ENCODE measurements at places on chromosomes 12 and 14.

- DNase-seq: peak; percentile 21
These were observed 918 bp downstream of the RNASE1 start for GRCh38 chr14:20801726-20802125.

DNA sequence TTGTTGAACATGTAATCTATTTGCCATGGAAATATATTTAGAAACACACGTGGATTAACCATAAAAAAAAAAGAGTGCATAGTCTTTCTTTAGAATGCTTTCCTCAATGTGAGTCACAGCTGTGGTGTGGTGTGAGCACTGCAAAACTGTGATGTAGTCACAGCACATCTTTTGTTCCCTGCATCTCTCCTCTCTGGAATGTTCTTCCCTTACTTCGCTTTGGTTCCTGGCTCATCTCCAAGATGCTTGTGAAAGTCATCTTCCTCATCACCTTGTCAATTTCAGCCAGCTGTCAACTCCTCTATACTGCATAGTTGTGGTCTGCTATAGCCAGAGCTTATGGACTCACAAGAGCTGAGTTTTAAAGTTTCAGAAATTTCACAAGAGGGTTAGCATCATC, 60.2 kb downstream of the STAB2 start:
- no peak for DNase-seq

DNA sequence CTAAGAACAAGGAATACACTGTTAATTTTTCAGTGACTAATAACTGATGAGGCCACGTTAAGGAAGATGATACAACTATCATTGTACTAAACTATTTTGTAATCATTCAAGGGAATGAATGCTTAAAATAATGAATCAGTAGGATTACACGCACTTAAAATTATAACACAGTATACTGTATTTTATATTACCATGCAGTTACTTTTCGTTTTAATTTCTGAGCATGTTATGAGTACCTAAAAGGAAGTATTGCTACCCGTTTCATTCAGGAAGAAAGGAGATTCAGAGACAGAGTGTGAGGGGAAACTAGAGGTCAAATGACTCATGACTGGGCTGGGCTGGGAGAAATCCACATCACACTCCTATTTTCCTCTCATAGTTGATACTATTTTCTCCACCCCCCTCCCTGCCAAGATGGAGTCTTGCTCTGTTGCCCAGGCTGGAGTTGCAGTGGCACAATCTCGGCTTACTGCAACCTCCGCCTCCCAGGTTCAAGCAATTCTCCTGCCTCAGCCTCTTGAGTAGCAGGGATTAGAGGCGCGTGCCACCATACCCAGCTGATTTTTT, 202.0 kb downstream of the PPM1H start:
- no peak for DNase-seq

- DNase-seq: no peak
These were observed 19.8 kb downstream of the SNX6 start for GRCh38 chr14:34610101-34610500.

DNA sequence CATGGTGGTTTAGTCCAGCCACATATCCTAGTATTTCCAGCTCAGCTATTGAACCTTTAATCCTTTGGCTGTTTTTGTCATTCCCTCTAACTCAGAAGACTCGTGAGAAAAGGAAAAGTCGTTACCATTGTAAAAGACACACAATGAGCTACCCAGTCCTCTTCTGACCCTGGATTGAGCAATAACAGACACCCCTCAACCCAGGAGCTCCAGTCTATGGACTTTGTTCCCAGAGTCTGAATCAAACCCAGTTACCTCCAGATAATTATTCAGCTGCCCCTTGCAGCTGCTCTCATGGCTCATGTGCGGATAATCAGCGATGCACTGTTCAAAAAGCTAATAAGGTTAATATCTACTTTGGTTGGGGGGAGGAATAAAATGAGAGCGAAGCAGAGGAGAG, 402.4 kb downstream of the BTG1 start:
- DNase-seq: no peak

GRCh38 chr12:1421091-1421846, 173.1 kb downstream of the FBXL14 start:
- no peak for DNase-seq

- DNase-seq: no peak
These were observed 53.7 kb downstream of the FBXL14 start for GRCh38 chr12:1540690-1541089.

DNA sequence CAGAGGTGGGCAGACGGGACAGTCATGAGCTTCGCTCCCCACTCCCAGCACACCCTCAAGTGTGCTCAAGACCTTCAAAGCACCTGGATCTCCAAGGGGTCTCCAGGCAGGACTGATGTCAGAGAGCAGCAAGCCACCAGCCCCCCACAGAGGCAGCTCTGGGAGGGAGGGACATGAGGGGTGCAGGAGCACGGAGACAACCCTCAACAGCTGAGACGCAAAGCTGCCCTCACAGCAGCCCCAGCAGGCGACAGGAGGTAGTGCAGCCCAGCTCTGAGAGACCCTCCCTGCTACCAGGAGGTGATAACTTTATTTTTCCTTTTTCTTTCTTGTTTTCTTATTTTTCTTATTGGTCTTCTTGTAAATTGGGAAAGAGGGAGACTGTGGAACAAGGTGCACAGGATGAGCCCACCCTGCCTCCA, 17.9 kb downstream of the SIVA1 start:
- no peak for DNase-seq

- DNase-seq: no peak
These were observed 62.3 kb downstream of the FZD10 start for GRCh38 chr12:130224613-130225012.

DNA sequence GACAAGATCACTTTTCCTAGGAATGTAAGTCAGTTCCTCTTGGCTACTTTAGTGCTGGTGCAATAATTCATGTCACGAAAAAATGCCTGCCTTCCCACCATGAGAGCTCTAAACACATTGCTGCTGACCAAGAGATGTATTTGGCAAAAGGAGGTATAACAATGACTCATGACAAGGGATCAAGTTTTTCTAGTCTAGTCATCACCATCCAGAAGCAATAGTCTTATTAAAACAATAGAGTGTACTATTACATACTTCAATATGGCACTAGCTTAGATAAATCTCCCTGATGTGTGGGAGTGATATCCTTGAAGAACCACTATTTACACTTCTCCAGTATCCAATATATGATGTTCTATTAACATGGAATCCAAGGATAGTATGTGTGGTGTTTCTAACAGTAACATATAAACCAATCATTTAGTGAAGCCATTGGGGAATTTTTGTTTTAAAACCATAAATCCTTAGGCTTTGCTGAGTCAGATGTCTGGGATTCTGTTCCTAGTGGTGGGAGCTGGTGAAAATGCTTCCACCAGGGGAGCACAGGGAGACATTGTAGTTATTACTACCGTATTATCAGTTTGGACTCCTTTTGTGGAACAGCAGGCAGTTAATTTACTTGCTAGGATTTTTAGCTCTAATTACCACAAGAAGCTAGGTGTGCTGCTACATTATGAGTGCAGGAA, 1387.5 kb downstream of the LRFN5 start:
- DNase-seq: no peak

- no peak for DNase-seq
These were observed 98.3 kb downstream of the DNAH10 start for GRCh38 chr12:123860377-123860776.

DNA sequence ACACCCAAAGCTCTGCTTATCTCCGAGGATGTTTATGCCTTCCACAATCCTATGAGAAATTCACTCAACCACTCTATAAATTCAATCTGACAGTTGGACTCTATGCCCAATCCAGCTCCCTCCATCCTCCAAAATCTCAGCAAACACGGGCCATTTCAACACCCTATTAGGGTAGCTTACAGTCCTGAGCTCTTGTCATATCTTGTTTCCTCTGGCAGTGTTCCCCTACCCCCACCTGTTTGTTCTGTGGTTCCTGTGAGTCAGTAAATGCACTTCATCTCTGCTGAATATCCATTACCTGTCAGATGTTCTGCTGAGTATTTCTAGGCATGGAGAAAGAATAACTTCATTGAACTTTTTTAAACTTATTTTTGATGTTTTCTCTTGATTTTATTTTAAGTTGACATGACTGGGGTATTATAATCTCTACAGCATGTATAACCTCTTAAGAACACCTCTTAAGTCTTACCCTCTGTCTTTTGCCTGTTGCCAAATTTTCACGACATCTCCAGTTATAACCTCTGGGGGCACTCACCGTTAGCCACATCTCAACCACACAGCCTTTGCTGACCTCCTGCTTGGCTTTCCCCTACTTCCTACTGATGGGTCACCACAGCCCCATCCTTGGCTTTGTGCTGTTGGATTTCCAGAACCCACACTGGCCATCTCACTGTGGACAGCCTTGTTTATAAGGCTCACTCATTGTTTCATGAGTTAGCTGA, 317.0 kb upstream of the TMPO start:
- no peak for DNase-seq

- no peak for DNase-seq
These were observed 342.6 kb upstream of the CCDC196 start for GRCh38 chr14:66143387-66144112.

GRCh38 chr14:77158882-77159255, 17.3 kb upstream of the ZDHHC22 start:
- DNase-seq: no peak

DNA sequence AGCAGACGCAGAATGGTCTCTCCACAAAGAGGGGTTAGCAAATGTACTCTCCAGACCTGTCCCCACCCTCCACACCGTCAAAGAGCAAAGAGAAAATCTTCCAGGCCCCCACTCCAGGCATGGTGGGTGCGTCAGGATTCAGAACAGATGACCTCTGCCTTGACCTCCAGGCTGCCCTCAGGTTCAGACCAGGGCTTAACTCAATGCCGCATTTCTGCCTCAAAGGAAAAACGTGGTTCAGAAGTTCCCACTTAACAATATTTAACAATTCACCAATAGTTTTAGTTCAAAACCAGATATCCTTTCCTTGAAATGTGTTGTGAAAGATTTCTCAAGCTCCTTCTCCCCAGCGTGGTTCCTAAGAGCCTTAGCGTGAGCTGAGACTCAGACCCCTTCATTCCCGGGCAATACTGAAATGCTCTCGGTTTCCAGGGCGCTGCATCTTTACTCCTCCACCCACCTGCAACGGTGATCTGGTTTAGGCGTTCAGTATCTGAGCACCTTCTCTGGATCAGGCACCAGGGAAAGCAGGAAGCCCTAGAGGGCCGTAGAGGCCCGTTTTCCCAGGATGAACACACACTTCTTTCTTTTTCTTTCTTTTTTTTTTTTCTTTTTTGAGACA, 22.9 kb downstream of the HSP90AA1 start:
- DNase-seq: no peak

DNA sequence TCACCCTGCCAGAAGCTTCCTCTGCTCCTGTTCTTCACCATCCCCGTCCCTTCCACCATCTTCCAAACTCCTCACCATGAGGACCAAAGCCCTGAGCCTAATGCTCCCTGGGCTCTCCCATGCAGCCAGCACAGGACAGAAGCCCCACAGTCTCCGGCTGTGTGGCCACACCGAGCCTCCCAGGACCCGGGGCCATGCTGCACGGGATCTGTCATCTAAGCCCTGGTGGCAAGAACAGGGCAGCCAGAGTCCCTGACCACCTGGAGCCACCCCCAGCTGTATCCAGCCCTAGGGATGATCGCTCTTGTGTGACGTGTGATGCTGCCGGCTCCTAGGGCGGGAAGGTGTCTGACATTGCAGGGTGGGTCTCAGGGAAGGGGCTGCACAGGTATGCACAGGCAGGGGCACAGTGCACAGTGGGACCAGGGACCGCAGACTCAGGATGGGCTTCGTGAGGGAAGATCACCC, 8.1 kb downstream of the TMEM179 start:
- no peak for DNase-seq

GRCh38 chr12:31203261-31203660, 122.7 kb downstream of the SINHCAF start:
- DNase-seq: no peak

Data from hypothalamus (tissue), 51 donors.